ENCODE measurements at places on chromosomes 4 and X.

DNA sequence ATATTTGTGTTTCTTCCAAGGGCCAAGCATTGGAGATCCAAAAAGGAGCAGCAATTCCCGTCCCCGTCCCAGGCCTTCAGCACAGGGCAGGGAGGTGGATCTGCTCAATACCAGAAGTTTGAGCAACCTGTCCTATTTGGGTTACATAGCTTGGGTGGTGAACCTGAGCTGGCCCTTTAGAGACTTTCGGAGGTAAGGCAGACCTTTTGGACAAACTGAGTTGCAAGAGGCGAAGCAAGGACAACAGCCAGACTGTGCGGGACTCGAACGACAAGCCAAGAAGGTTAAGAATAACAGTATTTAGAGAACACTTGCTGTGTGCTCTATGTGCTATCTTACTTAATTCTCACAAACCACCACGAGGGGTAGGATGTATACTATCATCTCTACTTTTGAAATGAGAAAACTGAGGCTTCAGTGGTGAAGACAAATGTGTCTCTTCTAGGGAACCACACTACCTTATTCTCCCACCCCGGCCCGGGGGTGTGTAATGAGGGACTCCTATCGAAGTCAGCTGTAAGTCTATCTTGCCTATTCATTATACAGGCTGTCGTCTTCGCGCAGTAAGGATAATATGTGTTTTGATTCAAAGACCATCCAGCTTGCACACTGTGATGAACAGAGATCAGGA, 1.3 kb downstream of the NOP14 start:
- H3K27ac ChIP-seq, result peak overlapping the region; percentile 92
- DNase-seq, result no peak
- H3K36me3 ChIP-seq, result peaks cover 32% of the 10 kb centered on the region

DNA sequence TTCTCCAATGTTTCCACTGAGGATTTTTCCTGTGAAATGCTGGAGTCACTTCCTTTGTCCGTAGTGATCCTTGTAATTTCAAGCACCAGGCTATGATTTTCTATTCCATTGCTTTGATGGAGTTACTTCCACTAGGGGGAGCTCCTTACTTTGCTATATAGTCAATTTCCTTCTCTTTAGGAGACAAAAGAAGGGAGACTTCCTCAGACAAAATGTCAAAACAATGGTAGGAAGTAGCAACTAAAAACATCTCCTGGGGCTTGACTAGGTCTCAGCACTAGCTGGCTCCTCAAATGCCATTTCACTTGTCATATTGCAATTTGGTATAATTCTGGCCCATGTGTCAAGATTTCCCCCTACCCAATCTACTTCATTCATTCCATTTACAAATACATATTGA, 24.1 kb downstream of the ZCCHC12 start:
- no peak for DNase-seq
- H3K36me3 ChIP-seq, result no peaks in the 10 kb centered on the region
- H3K4me3 ChIP-seq, result no peak overlapping the region
- no peaks in the 10 kb centered on the region for H3K4me1 ChIP-seq

DNA sequence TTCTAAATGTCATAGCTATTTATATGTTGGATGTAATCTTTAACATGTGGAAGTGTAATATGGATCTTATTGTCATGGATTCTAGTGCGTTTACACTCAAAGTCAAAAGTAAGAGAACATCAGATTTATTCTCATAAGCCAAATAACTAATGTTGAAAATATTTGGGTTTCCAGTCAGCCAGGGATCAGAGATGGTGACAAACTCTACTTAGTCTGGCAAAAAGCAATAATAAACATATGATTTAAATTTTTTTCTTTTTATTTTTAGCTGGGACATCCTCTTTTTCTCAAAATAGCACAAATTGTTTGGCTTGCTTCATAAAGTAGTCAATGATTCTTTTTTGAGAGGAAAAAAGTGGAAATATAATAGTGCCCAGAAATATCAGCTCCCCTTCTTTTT, 392.3 kb downstream of the ARHGAP24 start:
- H3K27ac ChIP-seq, result no peak overlapping the region
- H3K27me3 ChIP-seq, result no peaks in the 10 kb centered on the region
- H3K4me3 ChIP-seq, result no peak overlapping the region
- no peaks in the 10 kb centered on the region for H3K36me3 ChIP-seq
- no peak for DNase-seq

GRCh38 chrX:11267425-11267824, 25.8 kb upstream of the AMELX start:
- DNase-seq, result no peak
- H3K27me3 ChIP-seq, result peaks cover 2% of the 10 kb centered on the region
- no peaks in the 10 kb centered on the region for H3K36me3 ChIP-seq
- no peaks in the 10 kb centered on the region for H3K4me1 ChIP-seq

DNA sequence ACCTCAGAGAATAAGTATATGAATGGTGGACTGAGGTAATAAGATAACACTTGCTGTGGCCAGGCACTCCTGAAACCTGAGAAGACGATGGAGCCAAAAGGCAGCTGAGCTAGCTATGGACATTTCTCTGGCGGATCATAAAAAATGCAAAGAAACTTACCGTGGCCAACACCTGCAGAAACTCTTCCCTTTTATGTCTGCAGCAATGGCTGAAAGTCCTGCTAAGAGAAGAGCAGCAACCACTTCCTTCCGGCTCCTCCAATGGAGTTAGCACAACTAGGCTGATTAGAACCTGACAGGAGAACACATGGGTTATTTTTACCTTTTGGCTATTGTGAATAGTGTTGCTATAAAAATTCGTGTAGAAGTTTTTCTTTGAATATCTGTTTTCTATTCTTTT, 76.0 kb upstream of the MAGEB16 start:
- H3K27ac ChIP-seq, result no peak overlapping the region
- no peaks in the 10 kb centered on the region for H3K36me3 ChIP-seq
- no peak overlapping the region for H3K4me3 ChIP-seq

DNA sequence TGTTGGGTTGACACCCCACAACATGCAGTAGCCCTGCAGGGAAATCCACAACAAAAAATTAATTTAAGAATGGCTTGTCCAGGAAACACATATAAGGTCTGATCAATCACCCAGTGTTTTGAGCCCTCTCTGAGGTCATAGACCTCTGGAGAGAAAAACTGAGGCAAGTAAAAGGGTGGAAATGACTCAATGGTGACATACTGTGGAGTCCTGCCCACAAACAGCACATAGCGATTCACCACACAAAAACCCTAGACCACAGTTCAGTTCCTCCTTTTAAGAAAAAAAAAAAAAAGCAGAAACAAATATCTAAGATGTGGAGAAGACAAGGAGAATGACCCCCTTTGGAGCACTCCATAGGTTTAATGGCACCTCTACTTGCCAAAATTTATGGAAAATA, 2691.0 kb downstream of the PCDH7 start:
- H3K27me3 ChIP-seq, result no peaks in the 10 kb centered on the region
- H3K27ac ChIP-seq, result no peak overlapping the region
- no peaks in the 10 kb centered on the region for H3K4me1 ChIP-seq
- H3K36me3 ChIP-seq, result no peaks in the 10 kb centered on the region
- no peak overlapping the region for H3K4me3 ChIP-seq

GRCh38 chr4:54268151-54268550, 39.1 kb downstream of the PDGFRA start:
- H3K27me3 ChIP-seq, result peaks cover 7% of the 10 kb centered on the region
- H3K36me3 ChIP-seq, result no peaks in the 10 kb centered on the region
- H3K4me1 ChIP-seq, result no peaks in the 10 kb centered on the region
- no peak overlapping the region for H3K4me3 ChIP-seq
- no peak overlapping the region for H3K27ac ChIP-seq
- no peak for DNase-seq

- H3K4me1 ChIP-seq, result no peaks in the 10 kb centered on the region
- DNase-seq, result no peak
- H3K36me3 ChIP-seq, result no peaks in the 10 kb centered on the region
- H3K27ac ChIP-seq, result no peak overlapping the region
Observed at GRCh38 chrX:132818638-132819037, 139.8 kb downstream of the HS6ST2 start.

All from activated B cell treated with CpG ODN at 0.5 μM for 24 hours (primary cell).